Chondrocyte (in vitro differentiated cells): ENCODE measurements at places on chromosomes 3 and 15.

DNA sequence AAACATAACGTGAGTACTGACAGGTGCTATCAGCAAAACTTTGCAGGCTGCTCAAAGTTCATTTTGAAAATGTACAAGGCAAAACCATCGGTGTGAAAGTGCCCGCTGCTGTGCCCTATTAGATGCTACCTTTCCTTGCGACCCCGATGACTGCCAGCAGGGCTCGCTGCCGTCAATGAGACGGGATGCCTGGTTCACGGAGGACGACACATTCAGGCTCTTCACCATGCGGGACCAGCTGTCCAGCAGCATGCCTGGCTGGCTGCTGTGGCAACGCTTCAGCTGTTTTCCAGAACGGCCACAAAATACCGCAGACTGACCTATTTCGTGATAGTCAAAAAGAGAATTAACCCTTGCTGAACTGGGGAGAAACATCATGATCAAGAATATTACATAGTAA is 92.7 kb upstream of the OCA2 start:
- no peak for DNase-seq

GRCh38 chr3:71360180-71360579 is 223.3 kb downstream of the FOXP1 start:
- no peak for DNase-seq

DNA sequence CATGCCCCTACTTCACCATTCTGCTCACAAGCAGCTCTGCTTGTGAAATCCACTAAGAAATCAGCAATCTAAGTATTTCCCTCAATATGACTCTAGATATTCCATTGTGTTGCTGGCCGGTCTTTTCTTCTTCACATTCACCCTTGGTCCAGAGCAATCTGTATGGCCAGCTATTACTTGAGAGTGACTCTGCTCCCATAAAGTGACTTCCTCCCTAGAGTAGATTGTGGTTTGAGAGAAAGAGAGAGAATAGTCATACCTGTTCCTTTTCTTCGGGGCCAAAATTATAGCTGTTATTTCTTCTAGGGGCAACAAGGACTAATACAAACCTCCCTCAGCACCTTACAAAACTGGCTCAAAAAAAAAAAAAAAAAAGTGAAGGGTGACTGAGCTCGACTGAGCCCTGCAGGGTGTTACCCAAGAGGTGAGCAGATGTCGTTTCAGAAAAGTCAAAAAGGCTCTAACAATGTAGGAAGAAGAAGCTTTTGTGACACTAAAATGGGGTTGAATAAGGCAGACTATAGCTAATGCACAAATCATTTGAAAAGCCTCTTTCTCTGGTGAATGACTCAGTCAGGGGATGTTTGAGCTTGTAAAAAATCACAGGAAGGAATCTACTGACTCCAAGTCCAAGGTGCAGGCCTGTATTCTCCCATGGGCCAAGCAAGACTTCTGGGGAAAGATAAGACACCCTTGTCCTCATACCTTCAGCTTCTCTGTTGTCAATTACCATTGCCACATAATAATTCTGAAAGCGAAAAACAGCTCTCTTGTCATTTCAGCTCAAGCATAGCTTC is 161.0 kb upstream of the SLC24A5 start:
- DNase-seq: no peak

DNA sequence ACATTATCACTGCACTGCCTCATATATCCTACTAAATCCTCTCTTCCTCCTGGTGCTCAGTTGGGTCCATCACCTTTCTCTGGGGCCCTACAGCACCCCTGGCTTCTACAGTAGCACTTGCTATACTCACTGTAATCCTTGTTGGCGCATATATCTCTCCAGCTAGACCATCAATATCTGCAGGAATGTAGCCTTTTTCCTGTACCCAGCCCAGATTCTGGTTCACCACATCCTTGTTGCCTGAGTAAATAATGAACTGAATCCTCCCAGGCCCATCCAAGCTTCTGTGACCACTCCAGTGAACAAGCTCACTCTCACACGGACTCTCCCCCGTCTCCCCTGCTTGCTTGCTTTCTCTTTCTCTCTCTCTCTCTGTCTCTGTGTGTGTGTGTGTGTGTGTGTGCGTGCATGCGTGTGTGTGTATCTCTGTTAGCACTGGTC is 62.5 kb upstream of the LIPC start:
- no peak for DNase-seq

- no peak for DNase-seq
Observed at GRCh38 chr3:106256249-106256957, 387.6 kb upstream of the CBLB start.

DNA sequence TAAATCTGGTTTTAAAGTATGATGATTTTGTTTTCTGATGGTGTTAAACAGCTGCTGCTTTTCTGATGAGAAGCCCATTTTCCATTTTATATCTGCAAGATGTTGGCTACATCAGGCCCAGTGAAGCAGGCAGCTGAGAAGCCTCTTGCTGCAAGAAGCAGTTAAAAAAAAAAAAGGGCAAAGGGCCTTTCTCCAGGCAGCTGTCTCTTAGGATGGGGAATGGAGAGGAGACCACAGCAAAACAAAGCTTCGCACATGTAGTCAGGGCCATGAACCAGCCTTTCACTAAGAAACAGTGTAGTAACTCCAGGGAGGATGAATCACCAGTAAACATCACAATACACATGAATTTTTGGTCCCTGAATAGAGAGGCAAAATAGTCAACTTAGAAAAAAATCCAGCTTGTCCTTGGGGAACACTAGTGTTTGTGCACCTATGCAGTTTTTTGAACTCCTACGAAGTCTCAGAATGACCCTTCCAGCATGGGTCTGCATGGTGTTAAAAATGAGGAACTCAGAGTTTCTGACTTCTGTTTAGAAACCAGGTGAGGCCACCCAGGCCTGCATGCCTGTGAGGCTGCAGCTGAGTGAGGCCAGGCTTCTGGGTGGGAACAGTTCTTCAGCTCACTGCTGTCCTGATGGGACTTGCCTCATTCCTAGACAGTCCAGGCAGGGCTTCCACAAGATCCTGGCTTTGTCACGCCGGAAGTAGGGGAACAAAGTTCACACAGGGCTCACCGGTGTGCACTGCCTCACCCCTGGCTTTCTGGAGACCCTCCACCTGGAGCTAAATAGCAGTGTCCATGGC is 518.7 kb downstream of the MCTP2 start:
- no peak for DNase-seq

GRCh38 chr3:149586871-149587270 is 71.0 kb downstream of the WWTR1 start:
- DNase-seq: no peak

- no peak for DNase-seq
Observed at GRCh38 chr3:17399586-17399985, 342.8 kb downstream of the TBC1D5 start.
